ENCODE measurements at places on chromosomes 12 and 14. TPM values are rescaled to one million over a fixed set of nuclear protein-coding genes. Genes with fewer than 3 reads are reported as not detected.

The PRB3 gene
- not detected for total RNA-seq

The SIX6 gene
- not detected for total RNA-seq

The TAS2R20 gene
- total RNA-seq: 2.6 TPM

The PCK2 gene
- total RNA-seq: 122 TPM

The SRRM4 gene
- not detected for total RNA-seq

The MORN3 gene
- 0.48 TPM for total RNA-seq

The OTOGL gene
- total RNA-seq: 0.32 TPM

The KRT82 gene
- total RNA-seq: not detected

The IAPP gene
- not detected for total RNA-seq

The PCNX4 gene
- 32.9 TPM for total RNA-seq

- DNase-seq: no peak
These were observed at the start of gene SYT10 for GRCh38 chr12:33439587-33440011. SYT10 (minus strand) TSS chr12:33439819; CDS start chr12:33439522, 297 bp downstream.

GRCh38 chr12:113385282-113385882 lies 18.3 kb downstream of the SDS start:
- DNase-seq: no peak

DNA sequence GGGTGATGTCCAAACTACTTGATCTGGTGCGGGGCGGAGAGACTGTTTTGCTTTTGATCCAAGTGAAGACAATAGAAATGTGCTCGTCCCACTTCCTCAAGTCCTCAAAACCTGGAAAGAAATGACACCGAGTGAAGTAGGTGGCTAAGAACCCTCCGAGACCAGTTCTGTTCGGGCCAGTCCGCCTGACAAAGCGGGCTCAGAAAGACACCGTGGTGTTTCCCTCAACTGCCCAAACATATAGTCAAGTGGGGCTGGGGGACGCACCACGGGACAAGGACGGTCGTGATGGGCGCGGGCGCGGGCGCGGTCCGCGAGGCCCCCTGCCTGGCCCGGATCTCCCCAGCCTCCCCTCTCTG lies 1.6 kb downstream of the PHLDA1 start:
- no peak for DNase-seq

DNA sequence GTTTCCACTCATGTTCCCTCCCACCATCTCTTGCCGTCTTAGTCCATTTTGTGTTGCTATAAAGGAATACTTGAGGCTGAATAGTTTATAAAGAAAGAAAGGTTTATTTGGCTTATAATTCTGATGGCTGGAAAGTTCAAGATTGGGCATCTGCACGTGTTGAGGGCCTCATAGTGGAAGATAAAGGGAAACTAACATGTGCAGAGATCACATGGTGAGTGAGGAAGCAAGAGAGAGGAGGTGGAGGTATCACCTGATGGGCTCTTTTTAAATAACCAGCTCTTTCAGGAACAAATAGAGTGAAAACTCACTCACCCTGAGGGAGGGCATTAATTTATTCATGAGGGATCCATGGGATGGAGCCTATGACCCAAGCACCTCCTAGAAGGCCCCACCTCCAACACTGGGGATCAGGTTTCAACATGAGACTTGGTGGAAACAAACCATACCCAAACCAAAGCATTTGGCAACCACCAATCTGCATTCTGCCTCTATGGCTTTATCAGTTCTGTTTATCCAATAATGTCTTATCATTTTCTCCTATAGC lies 29.5 kb downstream of the MYO1H start:
- no peak for DNase-seq

- no peak for DNase-seq
These were observed 176.2 kb upstream of the PDZRN4 start for GRCh38 chr12:41011939-41012338.

- no peak for DNase-seq
These were observed 173.3 kb downstream of the PPM1H start for GRCh38 chr12:62761658-62762057.

DNA sequence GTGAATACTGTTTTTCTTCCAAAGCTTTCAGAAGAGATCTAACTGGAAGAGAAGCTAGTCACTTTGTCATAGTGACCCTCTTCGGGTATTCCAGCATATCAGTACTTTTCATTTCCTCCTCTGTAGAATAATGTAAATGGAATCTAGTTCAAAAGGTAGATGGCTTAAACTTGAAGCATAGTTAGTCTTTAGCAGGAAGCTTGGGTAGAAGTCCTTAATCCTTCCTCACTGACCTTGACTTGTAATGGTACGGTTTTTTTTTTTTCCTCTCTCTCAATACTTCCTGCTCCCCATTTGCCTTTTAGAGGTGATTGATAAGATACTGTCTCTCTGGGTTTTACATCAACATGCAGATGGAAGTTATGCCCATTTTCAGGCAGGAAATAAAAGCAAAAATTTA lies 1.7 kb downstream of the FBXO34 start:
- DNase-seq: no peak

GRCh38 chr12:84507956-84508850 lies 404.4 kb downstream of the SLC6A15 start:
- no peak for DNase-seq

GRCh38 chr14:22900081-22900799 lies 17.2 kb downstream of the REM2 start:
- peak; percentile 44 for DNase-seq

DNA sequence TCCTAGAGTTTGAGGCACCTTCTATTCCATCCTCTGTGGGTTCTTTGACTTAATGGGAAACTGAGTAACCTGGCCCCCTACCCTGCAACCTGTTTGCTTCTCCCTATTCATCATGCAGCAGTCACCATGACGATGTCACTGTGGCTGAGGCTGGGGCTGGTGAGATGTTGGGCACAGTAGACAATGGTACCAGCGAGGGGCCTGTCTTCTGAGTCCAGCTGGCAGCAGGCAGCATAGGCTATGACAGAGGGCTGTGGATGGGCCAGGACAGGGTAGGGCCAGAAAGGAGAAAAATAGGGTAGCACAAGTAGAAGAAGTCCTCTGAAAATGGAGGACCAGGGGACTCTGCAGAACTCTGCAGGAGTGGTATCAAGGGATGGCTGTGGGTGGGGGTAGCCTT lies 2.0 kb downstream of the CIROP start:
- no peak for DNase-seq

DNA sequence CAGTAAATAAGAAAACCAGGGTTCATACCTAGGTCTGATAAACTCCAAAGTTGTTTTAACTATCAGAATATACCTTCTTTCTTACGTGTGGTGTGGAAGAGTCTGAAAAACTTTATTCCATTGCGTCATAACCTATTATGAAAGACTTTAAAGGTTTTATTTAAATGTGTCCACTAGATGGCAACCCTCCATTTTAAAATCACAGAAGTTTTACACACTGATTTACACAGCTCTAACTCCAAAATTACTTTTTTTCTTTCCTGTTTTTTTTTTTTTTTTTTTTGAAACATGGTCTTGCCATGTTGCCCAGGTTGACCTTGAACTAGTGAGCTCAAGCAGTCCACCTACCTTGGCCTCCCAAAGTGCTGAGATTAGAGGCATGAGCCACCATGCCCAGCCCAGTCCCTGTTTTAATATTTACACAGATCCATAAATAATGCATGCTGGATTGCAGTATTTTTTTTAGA lies 17.3 kb upstream of the TMPRSS12 start:
- DNase-seq: no peak

DNA sequence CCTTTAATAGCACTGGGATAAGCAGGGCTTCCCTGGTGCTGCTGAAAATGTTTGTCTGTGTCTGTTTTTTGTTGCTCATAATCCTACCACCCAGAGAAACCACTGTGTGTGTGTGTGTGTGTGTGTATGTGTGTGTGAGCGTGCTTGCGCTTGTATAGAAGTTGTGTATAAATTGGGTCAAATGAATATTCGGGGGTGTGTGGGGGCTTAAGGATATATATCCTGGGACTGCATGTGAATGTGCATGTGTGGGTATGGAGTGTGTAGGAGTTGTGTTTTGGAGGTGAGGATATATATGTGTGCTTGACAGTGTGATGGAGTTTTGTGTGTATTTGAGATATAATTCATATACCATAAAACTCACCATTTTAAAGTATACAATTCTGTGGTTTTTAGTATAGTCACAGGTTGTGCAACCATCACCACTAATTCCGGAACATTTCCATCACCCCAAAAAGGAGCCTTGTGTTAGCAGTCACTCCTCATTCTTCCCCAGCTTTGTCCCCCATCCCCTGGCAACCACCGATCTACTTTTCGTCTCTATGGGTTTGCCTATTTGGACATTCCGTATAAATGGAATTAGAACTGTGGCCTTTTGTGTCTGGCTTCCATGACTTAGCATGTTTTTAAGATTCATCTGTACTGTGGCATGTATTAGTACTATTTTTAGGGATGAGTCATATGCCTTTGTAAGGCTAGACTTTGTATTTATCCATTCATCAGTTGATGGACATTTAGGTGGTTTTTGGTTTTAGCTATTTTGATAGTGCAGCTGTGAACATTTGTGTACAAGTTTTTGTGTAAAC lies 25.6 kb downstream of the TCTN1 start:
- no peak for DNase-seq

Measured in transverse colon (tissue), 4 donors.